CD4-positive, alpha-beta T cell treated with Interleukin-1 beta for 1 hour (primary cell): ENCODE measurements at places on chromosomes 16 and 17.

GRCh38 chr16:67917852-67918236 lies 13.8 kb downstream of the CTRL start:
- no peak for DNase-seq

DNA sequence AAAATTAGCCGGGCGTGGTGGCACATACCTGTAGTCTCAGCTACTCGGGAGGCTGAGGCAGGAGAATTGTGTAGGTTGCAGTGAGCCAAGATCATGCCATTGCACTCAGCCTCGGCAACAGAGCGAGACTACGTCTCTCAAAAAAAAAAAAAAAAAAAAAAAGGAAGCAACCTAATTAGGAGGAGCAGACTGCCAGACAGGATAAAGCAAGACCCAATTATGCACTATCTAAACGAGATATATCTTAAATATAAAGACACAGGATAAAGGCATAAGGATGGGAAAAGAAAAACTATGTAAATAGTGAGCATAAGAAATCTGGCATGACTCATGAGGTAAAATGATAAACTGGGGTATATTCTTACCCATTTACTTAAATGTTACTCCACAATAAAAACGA lies 4.9 kb downstream of the TXNDC11 start:
- DNase-seq, result no peak

DNA sequence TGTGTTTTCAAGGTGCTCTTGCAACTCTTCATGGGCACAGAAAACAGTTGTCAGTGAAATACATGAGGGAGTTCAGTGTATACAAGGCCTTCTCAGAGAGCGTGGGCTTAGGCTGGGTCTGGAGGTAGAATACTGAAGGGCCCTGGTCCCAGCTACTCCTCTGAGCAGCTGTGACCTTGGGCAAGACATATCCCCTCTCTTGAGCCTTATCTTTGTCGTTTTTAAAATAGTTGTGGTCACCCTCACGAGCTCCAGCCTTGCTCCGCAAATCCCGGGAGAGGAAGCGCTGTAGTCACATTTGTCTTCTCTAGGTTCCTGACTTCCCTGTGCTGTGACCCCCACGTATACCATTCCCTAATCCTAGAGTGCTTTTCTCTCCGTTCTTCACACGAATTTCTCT lies 3.6 kb downstream of the ZNRF1 start:
- no peak for DNase-seq

GRCh38 chr17:11622492-11622891 lies 24.2 kb downstream of the DNAH9 start:
- DNase-seq, result no peak

DNA sequence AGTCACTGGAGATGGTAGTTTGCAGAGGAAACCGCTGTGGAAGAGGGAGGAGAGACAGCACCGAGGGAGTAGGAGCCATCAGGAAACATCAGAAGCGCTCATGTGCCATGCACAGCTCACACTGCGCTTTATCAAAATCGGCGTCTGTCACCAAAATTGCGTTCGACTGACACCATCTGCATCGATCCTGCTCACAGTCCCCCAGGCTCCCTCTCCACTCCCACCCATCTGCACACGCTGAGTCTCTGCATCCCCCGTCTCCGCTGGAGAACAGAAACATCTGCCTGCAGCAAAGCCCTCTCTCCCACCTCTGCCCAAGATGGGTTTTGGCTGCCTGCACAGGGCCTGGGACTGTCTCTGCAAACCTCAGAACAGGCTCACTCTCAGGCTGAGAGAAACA lies 187.5 kb upstream of the RPL38 start:
- DNase-seq, result no peak

DNA sequence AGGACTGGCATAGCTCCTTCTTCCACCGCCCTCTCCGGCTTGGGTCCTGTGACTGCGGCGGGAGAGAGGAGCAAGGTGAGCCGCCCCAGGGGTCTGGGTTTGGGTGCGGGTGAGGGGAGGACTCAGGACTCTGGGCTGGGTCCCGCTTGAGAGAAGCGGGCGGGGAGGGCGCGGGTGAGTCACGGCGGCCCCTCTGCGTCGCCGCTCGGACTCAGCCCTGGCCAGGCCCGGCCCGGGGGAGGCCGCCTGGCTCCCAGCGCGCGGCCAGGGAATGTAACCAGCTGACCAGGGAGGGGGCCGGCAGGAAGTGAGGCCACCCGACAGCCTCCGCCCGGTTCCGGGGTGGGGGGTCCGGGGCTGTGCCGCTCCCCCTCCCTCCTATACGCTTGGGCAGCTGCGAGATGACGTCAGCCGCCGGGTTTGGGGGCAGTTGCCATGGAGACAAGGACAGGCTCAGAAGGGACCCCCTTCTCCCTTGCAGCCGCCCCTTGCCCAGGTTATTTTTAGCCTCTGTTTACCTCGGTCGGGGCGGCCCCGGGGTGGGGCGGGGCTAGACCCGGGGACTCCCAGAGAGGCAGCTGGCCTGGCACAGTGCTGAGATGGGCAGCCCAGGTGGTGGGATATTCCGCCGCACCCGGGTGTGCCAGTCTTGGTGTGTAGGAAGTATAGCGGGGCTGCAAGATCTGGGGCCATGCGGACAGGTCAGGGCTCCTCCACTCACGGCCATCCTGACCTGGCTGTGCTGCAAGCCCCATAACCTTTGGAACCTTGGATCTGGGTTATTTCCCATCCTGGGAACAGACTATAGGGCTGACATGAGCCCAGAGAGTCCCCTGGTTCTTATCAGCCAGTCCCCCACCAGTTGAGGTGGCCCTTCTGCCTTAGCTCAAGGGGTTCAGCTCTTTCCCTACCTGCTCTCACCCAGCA lies 1.6 kb downstream of the RIPOR1 start:
- DNase-seq, result peak; percentile 90

DNA sequence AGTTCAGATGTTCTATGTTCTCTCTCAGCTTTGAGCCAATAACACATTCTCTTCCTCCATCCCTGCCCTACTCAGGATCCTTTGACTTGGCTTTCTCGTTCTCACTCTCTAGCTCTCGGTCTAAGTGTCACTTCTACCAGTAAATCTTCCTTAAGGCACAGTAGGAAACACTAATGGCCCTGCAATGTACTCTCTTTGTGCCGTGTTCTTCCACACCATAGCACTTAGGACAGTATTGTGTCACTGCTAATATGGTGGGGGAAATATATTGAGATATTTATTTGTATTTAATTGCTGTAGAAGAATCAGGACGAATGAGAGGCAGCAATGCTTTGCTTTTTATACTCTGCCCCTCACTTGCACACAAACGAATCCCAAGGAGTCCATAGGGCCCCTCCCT lies 493.1 kb downstream of the SHISA9 start:
- no peak for DNase-seq

GRCh38 chr16:13333336-13333735 lies 431.9 kb downstream of the SHISA9 start:
- DNase-seq, result no peak

DNA sequence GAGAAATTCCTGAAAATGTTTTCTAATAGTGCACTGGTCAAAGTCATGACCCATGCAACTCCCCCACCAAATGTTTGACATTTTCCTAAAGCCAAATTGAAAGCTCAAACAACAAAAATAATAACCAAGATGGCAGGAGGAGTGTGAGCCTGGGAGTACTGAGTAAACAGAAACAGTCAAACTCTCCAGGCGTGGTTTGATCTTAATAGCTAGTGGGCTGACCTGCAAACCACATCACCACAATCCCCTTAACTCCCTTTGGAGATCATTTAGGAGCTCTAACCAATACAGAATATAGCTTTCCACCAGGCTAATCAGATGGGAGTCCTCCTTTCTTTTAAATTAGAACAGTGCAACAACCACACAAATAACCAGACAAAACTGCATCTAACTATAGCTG lies 19.2 kb upstream of the MEIOC start:
- no peak for DNase-seq

DNA sequence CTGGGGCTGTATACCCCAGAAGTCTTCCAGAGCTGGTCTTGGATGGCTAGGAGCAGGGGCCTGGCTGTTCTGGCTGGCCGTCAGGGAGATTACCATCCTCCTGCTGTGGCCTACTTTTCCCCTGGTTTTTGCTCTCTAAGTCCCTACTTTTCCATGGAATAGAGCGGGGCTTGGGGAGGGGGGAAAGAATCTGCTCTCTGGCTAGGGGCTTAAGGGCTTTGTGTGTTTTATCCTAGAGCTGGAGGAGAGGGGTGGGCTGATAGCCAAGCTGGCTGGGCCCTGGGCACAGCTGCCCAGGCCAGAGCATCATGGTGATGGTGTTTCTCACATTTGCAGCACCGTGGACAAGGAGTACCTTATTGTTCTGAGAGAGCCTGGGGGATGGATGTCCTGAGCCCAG lies 3.6 kb downstream of the NRN1L start:
- DNase-seq, result no peak

GRCh38 chr16:87955302-87956097 lies 4.3 kb downstream of the BANP start:
- peak; percentile 51 for DNase-seq

- DNase-seq, result no peak
These were observed 264.8 kb upstream of the CDH11 start for GRCh38 chr16:65386672-65387071.

GRCh38 chr17:27456681-27457359 lies 572 bp downstream of the KSR1 start:
- no peak for DNase-seq

DNA sequence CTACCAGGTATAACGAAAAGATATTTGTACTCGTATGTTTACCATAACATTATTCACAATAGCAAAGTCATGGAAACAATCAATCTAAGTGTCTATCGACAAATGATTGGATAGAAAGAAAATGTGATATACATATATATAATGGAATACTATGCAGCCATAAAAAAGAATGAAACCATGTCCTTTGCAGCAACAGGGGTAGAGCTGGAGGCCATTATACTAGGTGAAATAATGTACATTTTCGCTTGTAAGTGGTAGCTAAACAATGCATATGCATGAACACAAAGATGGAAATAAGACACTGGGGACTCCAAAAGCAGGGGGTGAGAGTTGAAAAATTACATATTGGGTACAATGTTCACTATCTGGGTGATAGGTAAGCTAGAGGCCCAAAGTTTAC lies 124.0 kb downstream of the MYO1D start:
- DNase-seq, result no peak

DNA sequence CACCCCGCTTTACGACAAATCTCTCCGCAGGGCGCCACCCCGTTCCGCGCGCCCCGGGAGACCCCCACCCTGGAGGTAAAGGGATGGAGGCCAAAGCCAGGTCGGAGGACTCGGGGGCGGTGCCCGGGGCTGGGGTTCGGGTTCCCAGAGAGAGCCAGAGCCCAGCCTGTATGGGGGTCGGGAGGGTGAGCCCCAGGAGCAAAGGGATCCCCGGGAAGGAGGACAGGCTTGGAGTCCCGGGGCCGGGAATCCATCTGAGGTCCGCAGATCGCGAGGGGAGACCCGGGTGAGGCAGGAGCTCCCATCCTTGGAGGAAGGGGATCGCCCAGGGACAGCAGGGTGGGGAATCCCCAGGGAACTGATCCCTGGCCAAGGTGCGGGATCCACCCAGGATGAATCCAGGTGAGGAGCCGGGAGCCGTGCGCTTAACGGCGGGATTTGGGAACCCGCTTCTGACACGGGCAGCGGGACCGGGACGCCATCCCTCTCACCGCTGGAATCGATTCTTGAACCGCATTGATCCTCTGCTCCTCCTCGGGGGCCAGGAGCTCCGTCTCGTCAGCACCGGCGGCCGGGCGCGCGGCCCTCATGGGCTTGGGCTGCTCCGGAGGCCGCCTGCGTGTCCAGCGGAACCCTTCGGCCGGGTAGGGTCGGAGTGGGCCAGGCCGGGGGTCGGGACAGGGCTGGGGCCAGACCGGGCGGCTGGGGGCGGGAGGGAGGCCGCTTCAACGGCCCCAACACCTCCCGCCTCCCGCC lies at the start of gene MMD:
Gene MMD (minus strand): TSS at position 657 of the 756 bp plus-strand sequence. CDS start 140 bp downstream, at position 517.
- no peak for DNase-seq

- DNase-seq, result peak; percentile 98
These were observed at the start of gene JMJD8 for GRCh38 chr16:684071-684794. TSS of gene JMJD8 (minus strand) at chr16:684334. CDS start at chr16:684319, 15 bp downstream.

GRCh38 chr16:29858149-29858849 lies 4.7 kb downstream of the CDIPT start:
- DNase-seq, result no peak

GRCh38 chr17:5941258-5941657 lies 128.9 kb upstream of the WSCD1 start:
- no peak for DNase-seq

- DNase-seq, result no peak
These were observed 375.0 kb upstream of the EEF2KMT start for GRCh38 chr16:5472552-5472951.
